ENCODE measurements at places on chromosomes 3 and 15.

GRCh38 chr3:129503471-129504291 lies 24.8 kb upstream of the RHO start:
- no peak for DNase-seq

- DNase-seq = no peak
Measured at GRCh38 chr3:32026593-32026992, 45.0 kb downstream of the ZNF860 start.

- peak; percentile 71 for DNase-seq
Measured at GRCh38 chr15:64634576-64635498, 140.6 kb downstream of the RBPMS2 start.

DNA sequence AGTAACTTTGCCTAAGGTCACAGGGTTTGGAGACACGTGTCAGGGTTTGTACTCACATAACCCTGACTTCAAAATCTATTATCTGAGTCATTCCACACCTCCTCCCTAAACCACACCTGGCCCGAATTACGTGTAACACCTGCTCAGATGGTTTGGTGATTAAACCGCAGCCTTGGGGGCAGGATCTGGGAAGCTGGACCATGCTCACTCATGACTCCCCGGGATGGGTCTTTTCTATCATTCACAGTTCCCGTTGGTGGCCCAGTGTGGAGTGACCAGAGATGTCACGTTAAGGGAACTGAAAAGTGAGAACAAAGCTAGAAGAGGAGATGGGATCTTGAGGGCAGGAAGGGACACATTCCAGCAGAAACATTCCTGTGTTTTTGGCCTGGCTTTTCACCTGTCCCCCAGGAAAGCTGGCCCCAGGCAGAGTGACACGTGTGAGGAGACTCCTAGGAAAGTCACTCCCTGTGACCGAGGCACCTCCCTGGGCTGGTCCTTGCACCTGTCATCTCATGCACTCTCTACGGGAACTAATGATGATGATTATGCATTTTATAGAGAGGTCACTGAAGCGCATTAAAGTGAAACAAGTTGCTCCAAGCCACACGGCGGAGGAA lies 75.4 kb upstream of the POMGNT2 start:
- DNase-seq = no peak

GRCh38 chr3:14573706-14574105 lies 33.6 kb upstream of the GRIP2 start:
- DNase-seq = no peak

DNA sequence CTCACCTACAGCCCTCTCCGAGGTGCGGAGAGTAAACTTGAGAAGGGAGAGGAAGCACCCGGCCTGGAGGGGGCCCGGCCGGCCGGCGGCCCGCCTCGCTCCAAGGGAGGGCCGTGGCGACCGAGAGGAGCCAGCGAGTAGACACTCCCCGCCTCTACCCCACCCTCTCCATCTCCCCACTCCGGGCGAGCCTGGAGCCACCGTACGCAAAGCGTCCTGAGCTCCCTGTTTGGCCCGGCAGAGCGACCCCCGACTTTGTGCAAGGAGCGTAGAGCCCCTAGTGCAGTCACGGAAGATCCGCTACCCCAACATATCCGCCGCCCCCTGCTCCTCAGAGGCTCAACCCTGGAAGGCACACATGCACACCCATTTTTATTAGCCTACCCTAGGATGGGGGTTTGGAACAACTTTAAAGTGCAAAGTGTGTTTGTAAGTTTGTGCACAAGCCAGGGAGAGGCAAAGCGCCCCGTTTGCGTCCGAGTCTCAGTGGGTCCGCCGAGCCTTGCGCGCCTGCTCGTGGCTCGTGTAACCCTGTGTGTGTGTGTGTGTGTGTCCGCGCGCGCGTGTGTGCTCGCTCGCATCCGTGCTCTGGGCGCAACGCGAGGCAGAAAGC lies 508 bp upstream of the SMAD6 start:
- peak; percentile 67 for DNase-seq

DNA sequence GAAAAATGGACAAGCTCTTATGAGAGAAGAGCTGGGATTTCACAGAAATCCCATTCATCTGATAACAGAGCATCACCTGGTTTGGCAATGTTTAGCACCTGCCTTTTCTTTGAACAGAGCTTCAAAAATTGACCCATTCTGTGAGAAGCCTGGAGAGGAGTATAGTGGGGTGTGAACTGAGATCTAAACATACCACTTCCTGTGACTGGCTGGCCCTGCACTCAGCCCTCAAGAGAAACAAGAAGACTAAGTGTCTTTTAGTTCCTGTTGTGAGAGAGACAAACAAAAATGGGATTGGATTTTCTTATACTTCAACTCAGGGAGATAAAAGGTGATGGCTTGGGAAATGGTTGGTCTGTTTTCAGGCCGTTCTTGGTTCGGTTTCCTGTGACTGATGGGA lies 1060.2 kb downstream of the ROBO1 start:
- no peak for DNase-seq

DNA sequence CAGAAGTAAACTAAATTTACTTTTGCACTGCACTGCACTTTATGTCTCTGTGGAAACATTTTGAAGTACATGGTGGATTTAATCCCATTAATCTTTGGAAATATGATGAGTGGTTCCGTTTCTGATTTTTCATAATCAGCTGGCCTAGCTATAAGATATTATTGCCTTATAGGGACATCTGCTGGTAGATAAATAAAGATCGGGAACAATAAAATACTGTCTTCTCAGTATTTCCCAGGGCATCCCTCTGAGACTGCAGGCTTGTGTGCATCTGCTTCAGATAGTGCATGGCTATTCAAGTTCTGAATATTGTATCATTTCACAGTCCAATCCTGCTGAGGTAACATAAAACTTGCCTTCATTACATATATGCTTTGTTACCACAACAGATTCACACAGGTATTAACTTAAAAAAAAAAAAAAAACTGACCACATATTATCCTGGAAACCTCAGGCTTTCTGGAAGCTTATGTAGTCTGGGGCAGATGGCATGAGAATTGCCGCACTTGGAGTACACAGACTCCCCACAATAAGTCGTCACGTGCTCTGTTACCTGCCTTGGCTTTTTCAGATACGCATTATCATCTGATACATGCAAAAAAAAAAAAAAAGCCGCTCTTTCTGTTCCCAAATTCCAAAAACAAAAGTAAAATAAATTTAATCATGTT lies 330.8 kb upstream of the AGTR1 start:
- DNase-seq = no peak

DNA sequence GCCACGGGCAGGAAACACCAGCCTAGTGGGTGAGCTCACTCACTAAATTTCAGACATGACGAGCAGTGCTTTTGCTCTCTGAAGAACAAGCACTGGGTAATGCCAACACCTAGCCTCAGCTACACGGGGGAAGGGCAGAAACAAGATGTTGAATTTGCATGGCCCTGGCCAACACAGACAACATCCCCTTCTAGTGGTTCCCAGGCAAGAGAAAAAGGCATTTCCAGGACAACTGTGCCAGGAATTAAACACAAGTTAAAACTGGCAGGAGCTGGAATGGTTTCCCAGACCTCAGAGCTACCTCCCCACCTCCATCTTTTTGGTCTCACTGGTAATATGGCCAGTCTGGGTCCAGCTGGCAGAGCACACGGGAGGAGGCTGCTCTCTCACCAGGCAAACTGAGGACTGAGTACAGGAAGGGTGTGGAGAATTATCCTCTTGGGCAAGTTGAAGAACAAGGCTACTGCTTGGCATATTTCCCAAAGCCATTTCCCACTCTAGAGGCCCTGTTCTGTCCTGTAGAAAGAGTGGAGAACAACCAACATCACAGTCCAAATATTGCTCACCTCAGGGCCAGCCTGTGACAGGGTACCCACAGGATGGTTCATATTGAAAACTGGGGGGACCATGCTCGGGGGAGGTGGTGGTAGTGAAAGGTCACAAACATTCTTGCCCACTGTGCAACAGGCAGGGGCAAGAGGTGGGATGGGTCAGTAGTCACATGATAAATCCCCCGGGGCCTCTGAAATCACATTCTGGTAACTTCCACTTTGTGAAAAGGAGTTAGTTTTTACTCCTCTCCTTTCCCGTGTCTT lies 26.5 kb downstream of the TSPAN3 start:
- no peak for DNase-seq

DNA sequence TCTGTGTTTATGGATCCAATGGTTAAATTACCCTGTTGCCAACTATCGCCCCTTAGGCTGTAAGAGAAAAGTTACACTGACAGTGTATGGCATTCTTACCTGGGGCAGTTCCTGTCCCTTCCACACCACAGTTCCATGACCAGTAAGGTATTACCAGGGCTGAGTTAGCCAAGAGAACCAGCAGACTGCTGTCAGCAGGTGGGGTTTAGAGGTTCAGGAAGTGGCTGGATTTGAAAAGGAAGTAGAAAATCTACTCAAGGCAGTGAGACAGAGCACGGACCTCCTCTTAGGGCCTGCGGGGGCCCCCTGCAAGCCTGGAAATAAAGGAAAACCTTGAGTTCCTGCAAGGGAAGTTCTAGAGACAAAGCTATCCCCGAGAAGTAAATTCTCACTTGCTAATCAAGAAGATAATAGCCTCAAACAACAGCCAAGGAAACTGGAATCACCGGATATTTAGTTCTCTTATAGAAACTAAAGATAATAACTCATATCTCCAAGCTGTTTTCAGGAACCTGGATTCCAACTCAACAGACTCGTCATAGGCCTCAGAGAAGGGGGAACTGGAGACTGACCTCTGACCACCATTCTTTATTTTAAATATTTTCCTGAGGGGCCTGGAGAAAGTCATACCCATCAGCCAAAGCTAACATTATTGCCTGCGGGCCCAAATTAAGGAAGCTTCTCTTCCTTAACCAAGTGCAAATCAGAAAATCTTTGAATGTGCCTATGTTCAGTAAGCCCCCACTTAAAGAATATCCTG lies 161.7 kb downstream of the ANXA2 start:
- DNase-seq = no peak

DNA sequence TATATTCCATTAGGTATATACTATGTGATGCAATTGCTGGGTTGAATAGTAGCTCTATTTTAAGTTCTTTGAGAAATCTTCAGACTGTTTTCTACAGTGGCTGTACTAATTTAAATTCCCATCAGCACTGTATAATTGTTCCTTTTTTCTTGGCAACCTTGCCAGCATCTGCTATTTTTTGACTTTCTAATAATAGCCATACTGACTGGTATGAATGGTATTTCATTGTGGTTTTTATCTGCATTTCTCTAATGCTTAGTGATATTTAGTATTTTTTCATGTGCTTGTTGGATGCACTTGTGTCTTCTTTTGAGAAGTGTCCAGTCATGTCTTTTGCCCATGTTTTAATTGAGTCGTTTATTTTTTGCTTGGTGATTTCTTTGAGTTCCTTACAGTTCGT lies 145.1 kb upstream of the PLSCR5 start:
- DNase-seq = no peak

DNA sequence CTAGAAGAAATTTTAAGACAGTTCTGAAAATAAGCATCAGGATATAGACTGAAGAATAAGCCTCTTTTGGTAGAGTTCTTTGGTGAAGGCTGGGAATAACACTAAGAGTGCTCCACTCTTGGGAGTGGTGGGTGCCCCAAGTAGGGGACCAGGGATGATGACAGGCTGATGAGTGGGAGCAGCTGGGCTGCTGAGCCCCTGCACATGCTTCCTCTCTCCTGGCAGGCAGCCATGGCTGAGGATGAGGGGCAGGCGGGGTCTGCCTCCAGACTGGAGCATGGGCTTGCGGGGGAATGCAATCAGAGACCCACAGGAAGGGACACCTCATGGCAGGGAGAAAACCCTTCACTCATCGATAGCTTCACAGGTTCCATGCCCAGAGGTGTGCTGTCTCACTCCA lies 72.6 kb upstream of the RORA start:
- DNase-seq = no peak

- DNase-seq = no peak
Measured at GRCh38 chr15:37764733-37765191, 169.7 kb upstream of the TMCO5A start.
